ENCODE measurements at places on chromosomes 2 and 18.
A peak's percentile ranks its signal among the peaks of the same experiment; 100 is the strongest.

DNA sequence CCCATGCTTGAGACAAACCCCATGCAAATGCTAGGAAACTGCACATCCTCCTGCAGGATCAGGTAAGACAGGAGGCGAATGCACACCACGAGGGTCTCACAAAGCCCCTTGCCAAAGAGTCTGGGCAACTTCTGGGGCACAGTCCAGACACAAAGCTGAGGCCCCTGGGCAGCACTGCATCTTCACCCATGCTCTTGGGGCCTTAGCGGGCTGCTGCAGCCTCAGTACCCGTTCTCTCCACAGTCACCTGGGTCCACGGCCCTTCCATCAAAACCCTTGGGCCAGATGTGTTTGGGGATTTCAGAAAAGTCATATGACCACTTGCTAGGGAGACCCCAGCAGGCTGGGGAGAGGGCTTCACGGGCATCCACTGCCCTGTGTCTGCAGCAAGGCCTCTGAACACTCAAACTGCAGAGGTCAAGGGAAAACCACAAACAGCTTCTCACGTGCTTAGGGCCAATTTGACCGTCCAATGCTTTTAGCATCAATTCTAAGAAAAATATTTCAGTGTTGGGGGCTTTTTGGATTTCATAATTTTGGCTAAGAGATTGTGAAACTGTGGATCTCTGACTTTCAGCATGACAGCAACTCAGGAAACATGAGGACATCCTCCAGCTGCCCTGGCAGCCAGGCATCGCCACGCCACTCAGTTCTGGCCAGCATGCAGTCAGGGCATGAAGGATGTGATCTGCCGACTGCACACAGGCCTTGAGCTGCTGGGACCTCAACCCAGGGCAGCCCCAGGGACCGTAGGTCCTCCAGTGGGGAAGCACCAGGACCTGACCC, 20.0 kb downstream of the PASK start:
- H3K36me3 ChIP-seq, result peaks cover 19% of the 10 kb centered on the region
- H3K4me1 ChIP-seq, result peaks cover 6% of the 10 kb centered on the region
- peak; percentile 13 for DNase-seq
- no peak overlapping the region for H3K27ac ChIP-seq

- no peak overlapping the region for H3K4me3 ChIP-seq
- H3K27ac ChIP-seq, result no peak overlapping the region
- DNase-seq, result no peak
- no peaks in the 10 kb centered on the region for H3K36me3 ChIP-seq
- peaks cover 3% of the 10 kb centered on the region for H3K4me1 ChIP-seq
These were observed 73.8 kb upstream of the THUMPD2 start for GRCh38 chr2:39852831-39853230.

DNA sequence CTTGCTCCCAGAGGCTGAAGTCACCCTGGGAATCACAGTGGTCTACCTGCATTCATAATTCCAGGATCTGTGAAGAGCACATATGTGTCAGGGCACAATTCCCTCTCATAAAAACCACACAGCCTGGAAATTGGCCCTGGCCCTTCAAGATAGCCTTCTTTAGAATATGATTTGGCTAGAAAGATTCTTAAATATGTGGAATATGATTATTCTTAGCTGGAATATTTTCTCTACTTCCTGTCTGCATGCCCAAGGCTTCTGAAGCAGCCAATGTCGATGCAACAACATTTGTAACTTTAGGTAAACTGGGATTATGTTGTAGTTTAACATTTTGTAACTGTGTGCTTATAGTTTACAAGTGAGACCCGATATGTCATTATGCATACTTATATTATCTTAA, 24.2 kb downstream of the ICOS start:
- DNase-seq, result no peak
- H3K4me1 ChIP-seq, result peaks cover 5% of the 10 kb centered on the region
- no peaks in the 10 kb centered on the region for H3K27me3 ChIP-seq
- H3K36me3 ChIP-seq, result peaks cover 44% of the 10 kb centered on the region

GRCh38 chr18:8660316-8660715, 45.0 kb upstream of the MTCL1 start:
- peaks cover 11% of the 10 kb centered on the region for H3K27me3 ChIP-seq
- peaks cover 1% of the 10 kb centered on the region for H3K4me1 ChIP-seq
- no peak for DNase-seq
- H3K4me3 ChIP-seq, result no peak overlapping the region
- H3K27ac ChIP-seq, result no peak overlapping the region

All from activated naive CD8-positive, alpha-beta T cell treated with anti-CD3 and anti-CD28 coated beads, Interleukin-2, amount 10 ng/mL, durations not matched to agents 7 days and 5 days (primary cell).